ENCODE measurements at places on chromosomes 11 and 22.

DNA sequence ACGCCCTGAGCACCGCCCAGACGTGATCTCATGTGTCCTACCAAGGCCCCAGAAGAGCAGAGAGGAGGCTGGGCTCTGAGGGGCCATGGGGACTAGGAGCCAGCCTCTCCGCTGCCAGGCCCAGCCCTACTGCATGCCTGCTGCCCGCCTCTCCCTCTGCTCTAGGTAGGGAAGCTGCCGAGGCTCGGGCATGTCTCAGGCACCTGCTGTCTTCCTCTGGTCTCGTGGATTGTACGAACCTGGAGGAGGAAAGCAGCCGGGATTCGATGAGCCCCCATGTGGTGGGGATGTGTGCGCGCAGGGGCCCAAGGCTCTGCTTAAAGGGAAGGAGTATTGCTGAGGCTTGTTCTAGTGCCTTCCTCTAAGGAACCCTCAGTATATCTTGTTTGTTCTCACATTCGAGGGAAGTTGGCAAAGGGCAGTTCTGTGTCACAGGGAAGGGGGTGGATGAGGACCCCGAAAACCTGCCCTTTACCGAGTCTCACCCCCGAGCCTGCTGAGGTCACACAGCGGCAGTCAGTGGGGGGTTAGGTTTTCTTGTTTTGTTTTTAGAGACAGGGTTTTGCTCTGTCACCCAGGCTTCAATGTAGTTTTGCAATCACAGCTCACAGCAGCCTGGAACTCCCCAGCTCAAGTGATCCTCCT lies 21.2 kb downstream of the DAGLA start:
- DNase-seq, result no peak

DNA sequence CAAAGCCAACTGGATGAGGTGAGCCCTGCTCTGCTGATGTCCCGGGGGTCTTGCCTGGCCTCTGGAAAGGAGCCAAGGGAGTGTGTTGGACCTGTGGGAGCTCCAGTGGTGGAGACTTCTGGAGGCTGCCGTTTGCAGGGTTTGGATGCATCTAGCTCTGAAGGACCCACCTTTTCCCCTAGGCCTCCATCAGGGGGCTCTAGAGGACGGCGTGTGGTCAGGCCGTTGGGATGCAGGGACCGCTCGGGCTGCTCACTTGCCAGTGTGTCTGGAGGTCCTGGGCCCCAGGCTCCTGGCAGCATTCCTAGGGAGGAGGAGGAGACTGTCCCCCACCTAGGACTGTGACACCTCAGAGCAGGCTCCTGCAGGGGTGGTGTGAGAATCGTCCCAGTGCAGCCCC lies 58.3 kb downstream of the PRDM11 start:
- DNase-seq, result no peak

DNA sequence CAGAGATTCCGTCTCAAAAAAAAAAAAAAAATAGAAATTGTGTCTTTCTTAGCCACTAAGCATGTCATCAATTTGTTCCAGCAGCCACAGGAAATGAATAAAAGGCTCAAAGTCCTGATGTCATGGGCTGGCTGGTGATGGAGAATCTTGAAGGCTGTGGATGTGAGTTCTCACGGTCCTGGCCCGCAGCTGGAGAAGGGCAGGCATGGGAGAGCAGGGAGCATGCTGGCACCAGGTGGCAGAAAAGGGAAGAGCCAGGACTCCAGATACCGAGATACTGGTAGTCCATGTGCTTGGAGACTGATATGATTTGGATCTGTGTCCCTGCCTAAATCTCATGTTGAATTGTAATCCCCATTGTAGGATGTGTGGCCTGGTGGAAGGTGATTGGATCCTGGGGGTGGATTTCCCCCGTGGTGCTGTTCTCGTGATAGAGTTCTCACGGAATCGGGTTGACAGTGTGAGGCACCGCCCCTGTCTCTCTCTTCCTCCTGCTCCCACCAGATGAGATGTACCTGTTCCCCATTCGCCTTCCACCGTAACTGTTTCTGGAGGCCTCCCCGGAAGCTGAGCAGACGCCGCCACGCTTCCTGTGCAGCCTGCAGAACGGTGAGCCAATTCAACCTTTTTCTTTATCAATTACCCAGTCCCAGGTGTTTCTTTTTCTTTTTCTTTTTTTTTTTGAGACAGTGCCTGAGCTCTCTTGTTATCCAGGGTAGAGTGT lies 18.1 kb downstream of the MRGPRD start:
- no peak for DNase-seq

- DNase-seq, result no peak
These were observed 1027.7 kb upstream of the CCDC90B start for GRCh38 chr11:84313830-84314359.

DNA sequence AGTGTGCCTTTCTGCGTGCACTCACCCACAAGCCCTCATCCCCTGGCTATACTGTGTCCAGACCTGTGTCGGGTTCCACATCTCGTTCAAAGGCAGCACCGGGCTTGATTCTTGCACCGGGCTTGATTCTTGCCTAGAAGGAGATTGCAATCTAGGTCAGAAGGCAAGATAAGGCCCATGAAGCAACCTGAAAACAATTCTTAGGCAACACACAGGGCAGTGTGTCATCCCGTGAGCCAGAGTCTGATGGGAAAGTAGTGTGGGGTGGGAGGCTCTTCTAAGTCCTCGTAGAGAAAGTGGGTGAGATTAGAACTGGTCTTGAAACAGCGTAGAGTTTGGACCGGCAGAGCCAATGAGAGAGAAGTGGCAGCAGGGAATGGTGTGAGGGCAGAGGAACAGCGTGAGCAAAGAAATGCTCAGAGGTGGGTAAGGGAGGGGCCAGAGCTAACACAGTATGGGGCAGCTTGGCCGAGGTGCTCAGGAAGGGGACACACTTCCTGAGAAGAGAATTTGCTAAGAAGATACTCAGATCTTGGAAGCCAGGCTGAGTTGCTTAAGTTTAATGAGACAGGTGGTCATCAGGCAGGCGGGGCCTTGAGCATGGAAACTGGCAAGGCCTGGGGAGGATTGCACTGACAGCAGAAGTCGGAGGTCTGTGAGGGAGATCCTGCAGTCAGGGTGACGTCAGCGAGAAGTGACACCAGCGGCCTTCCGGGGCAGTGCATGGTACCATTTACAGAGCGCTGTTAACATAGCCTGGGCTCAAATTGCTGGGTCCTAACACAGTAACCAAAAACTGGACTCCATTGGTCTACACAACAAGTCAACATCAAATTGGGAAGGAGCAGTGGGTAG lies 40.7 kb upstream of the DKK3 start:
- DNase-seq, result no peak

DNA sequence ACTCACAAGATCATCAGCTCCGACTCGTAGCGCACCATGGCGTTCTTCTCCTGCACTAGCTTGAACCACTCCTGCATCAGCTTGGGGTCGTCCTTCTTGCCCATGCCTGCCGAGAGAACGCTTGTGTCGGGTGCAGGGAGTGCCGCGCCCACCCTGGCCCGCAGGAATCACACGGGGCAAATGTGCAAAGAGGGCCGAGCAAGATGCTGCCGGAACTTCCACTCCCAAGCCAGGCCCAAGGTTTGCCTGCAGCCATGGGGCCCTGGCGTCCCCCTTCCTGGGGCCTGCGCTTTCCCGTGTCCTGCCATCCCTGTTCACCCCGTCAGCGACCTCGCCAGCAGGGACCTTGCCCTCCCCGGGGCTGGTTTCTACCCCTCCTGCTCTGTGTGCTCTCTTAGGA lies 16.9 kb upstream of the BID start:
- DNase-seq, result no peak

- DNase-seq, result no peak
These were observed 5.5 kb downstream of the CD59 start for GRCh38 chr11:33730716-33731115.

DNA sequence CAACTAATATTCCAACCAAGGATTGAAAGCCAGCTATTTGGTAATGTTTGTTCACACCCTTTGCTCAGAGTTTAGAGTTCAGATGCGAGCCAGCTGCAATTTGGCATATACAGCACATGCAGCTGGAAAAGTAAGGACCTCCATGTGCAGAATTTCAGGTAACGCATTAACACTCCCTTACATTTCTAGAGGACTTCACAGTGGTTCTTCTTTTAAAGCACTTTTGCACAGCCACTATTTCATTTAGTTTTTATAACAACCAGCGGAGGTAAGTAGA lies 3.4 kb downstream of the POU2AF3 start:
- no peak for DNase-seq

GRCh38 chr22:40797427-40797826 lies 21.7 kb downstream of the SLC25A17 start:
- DNase-seq, result no peak

GRCh38 chr11:64007629-64008282 lies 21.5 kb downstream of the OTUB1 start:
- DNase-seq, result no peak

DNA sequence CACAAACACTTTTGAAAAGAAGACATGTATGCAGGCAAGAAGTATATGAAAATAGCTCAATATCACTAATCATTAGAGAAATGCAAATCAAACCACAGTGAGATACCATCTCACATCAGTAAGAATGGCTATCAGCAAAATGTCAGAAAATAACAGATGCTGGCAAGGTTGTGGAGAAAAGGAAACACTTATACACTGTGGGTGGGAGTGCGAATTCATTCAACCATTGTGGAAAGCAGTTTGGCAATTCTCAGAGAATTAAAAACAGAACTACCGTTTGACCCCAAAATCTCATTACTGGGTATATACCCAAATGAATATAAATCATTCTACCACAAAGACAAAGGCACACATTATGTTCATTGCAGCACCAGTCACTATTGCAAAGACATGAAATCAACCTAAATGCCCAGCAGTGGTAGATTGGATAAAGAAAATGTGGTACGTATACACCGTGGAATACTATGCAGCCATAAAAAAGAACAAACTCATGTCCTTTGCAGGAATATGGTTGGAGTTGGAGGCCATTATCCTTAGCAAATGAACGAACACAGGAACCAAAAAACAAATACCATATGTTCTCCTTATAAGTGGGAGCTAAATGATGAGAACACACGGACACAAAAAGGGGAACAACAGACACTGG lies 18.5 kb downstream of the MMP13 start:
- no peak for DNase-seq

GRCh38 chr11:73578592-73579185 lies 19.2 kb downstream of the FAM168A start:
- no peak for DNase-seq
